ENCODE measurements at places on chromosomes 5 and 9.
A peak's percentile ranks its signal among the peaks of the same experiment; 100 is the strongest.

- no peak for DNase-seq
Observed at GRCh38 chr5:10789726-10790125, 28.7 kb upstream of the DAP start.

DNA sequence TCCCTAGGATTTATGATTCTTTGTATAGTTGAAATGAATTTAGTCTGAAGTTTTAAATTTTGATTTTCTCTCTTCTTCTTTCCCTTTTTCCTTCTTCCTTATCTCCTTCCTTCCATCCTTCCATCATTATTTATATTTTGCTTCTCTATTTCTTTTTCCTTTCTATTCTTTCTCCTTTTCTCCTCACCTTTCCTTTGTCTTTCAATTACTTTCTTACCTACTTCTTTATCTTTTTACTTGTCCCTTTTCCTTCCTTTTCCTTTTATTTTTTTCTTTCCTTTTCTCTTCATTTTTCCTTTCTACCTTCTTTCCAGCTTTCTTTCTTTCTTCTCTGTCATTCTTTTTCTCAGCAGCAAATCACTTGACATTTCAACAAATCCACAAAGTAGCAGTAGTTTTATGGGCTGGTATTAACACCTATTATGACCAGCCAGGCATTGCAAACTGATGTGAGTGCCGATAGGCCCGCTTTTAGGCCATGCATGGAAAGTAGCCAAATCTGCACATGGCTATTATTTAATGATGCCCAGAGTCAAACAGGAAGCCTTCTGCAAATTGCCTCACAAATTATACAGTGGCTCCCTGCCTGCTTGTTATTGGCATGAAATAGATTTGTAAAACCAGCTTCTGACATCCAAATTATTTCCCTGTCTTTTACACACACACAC, 37.1 kb upstream of the NR3C1 start:
- no peak for DNase-seq

DNA sequence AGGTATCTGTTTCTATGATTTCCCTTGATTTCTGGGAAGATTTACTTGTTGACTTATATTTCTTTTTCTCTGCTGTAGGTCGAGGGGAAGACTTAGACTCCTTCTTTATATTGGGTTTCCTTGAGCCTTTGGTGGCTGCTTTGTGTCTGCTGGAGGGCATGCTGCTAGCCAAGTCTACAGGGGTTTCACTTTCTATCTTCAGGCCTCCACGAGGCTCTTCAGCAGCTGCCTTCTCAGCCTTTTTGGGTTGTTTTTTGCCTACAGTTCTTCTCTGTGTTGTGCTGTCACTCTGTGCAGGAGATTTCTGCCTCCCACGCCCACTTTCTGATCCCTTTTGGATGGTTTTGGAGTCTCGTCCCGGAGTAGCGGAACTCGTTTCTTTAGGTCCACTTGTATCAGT, 23.2 kb downstream of the LEAP2 start:
- no peak for DNase-seq

DNA sequence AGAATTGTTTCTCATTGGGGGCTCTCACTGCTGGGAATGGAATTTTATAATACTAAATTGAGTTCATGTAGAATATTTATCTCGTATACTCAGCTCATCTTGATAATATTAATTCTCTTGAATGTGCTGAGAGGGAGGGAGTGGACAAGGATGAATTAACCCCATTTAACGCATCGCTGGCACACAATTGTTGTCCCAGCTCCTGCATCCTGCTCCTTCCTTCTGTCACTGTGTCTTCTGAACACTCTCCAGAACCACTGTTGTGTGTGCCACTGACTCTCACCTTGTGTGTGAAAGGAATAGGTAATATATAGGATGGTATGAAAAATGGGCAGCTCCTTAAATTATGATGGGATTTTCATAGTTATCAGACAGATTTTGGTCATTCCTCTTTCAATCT, 267.3 kb downstream of the MTRR start:
- no peak for DNase-seq

DNA sequence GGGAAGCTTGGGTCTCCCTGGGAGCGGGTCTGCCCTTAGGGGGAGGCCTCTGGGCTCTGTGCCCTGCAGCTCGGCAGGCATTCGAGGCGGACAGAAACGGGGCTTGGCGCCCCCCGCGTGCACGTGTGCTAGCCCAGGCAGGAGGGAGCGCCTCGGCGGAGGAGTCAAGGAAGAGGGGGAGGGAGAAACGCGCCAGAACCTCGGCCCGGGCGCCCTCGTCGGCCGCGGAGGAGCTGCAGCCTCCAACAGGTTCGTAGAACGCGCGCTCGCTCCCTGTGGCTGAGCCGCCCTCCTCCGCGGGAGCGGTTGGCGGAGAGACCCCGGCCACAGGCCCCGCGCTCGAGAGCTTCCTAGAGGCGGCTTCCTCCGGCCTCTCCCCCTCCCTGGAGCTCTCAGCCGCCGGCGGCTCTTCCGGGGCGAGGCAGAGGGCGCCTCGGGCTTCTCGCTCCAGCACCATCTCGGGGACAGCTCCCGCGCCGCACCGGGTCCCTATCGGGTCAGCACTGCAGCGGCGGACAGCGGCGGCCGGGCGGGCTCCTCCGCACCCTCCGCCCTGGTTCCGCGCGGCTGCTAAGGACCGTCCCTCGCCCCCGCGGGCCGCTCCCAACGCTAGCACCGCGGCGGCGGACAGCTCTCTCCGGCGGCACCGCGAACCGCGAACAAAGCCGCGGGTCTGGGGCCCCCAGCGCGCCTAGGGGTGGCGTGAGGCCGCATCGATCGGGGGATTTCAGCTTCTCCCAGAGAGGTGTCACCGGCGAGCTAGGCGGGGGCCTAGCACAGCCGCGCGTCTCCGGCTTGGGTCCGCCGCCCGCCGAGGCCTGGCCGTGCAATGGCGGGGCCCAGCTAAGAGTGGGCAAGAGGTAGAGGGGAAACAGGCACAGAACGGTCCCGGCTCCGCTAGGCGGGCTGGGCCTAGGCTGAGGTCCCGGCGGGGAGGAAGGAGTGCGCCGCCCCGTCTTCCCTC, 74.6 kb upstream of the CPLX2 start:
- DNase-seq: peak; percentile 82

- no peak for DNase-seq
Observed at GRCh38 chr5:143921525-143922311, 109.8 kb downstream of the HMHB1 start.

- DNase-seq: peak; percentile 69
Observed at GRCh38 chr5:89457411-89458331, 574.7 kb upstream of the MEF2C start.

GRCh38 chr9:72949918-72950325, 2.9 kb downstream of the ALDH1A1 start:
- no peak for DNase-seq

- no peak for DNase-seq
Observed at GRCh38 chr5:154626876-154627557, 128.2 kb upstream of the LARP1 start.

- no peak for DNase-seq
Observed at GRCh38 chr5:53169933-53170332, 60.4 kb upstream of the MOCS2 start.

DNA sequence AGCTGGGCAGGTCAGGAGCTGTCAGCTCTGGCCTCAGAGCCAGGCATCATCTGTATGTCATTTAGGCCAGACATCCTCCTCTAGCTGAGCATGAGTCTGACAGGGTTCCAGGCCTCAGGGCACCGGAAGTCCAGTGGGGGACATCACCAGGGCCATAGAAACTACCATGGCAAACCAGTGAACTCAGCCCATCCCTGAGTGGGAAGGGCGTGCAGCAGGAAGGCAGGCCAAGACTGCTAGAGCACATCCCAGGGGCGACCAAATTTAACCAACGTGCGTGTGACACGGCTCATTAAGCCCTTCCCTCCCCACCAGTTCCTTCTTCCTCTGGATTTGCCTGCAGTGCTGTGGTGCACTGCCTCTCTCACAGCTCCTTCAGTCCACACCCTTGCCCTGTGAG, 75.9 kb downstream of the COL27A1 start:
- DNase-seq: no peak

DNA sequence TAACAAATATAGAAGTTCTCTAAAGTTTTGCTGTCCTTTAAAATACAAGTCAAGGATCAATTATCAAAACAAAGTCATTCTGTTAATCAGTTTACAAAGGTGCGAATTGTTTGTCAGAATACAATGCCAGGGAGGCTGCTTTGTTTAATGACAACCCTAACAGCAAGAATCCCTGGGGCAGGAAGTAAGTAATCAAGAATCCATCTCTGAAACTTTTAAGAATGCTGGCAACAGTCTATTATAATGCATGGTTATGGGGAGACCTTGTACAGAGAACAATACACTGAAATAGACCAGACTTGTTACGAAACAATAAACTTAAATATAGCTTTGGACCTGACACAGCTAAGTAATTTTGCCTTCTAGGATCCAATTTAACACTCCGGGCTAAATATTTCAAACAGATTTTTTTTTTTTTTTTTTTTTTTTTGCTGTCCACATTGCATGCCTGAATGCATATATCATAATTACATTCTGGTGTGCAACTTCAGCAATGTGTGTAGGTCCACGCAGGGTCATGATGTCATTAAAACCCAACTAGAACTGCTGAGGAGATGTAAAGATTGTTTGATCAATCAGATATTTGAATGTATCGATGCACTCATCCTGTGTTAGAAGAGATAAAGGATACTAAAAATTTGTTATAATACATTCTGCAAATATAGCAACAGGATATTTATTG, 421.3 kb downstream of the CETN3 start:
- DNase-seq: no peak

GRCh38 chr9:98886691-98887229, 56.9 kb upstream of the COL15A1 start:
- no peak for DNase-seq

DNA sequence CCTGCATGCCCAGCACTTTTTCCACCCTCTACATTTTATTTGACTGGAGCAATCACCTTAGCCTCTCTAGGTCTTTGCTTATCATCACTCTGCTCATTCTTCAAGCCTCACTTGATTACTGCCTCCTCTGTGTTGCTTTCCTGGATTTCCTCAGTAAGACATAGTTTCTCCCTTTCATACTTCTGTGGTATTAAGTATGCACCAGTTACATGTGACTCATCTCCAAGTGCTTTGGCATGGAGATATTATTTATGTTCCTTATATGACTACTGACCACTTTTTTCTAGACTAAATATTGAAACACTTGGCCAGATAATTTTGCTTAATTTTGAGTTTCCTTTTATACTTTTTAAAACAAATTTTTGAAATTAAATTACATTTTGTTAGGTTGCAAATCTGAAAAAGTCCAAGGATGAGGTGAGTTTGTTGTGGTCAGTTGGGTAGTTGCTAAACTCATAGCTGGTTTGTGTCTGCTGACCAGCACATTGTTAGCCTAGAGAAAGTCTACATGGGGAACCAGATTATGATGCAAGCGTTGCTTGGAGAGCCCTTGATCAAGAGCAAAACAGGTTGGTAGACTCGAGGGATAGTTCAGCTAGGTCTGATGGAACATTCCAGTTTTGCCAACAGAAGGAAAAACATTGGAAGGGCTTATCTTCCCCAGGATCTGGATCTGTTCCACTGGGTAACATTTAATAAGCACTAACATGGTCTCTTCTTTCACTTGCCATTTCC, 140.2 kb downstream of the TMC1 start:
- DNase-seq: no peak

DNA sequence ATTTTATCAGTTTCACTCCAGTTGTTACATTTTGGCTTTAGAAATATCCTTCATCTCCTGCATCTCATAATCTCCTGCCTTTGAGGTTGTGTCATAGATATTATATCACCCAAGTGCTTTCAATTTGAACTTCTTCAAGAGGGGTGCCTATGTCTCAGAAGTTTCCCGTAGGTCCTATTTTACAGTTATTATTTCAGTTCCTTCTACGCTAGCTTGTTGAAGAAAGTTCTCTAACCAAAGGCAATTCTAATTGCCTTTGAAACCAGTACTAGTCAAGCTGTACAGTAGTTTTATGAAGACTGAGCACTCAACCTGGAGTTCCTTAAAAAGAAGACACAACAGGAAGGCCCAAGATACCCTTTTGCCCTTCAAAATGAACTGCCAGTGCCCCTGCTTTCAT, 116.4 kb downstream of the ZCCHC7 start:
- no peak for DNase-seq

DNA sequence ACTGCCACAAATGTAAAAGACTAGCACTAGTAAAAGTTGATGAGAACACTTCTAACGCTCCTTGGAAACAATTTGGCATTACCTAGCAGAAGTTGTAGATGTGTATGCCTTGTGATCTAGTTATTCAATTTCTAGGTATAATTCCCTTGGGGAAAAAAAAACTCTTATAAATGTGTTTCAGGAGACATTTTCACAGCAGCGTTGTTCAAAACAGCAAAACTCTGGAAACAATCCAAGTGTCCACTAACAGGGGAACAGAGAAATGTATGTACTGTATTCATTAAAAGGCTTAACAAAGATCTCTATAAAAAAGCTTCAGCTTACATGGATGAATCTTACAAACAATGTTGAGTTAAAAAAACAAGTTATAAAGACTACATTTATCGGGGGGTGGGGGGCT, 30.4 kb downstream of the NR3C1 start:
- no peak for DNase-seq

DNA sequence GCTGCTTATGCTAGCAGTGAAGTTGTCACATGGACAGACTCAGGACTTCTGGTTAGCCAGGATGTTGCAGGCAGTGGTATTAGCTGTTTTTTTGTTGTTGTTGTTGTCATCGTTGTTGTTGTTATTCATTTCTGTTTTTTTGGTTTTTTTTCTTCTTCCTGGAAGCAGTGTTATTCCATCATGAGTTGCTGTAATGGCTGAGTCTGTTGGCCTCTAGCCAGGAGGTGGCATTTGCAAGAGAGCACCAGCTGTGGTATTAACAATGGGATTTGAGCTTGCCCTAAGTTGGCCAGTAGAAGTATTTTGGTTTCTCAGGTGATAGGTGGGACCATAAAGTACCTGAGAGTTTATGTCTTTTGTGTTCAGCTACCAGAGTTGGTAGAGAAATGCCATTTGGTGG, 561.1 kb downstream of the KCTD16 start:
- no peak for DNase-seq

DNA sequence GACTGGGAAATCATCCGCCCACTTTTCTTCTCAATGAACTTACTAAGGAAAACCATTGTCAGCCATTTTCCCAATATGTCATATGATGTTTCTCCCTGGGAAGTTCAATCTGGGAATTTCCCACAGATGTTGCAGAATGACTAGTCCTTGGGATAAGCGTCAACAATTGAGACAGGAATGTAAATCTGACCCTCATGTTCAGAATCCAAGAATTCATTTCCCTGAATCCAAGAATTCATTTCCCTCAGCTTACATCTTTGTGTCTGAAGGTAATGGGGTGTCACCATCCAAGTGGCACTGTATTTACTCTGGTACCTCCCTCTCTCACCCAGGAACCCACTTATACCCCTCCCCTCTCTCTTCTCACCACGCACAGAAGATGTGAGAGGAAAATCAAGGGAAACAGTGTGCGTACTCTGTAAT, 7.4 kb downstream of the KLF9 start:
- no peak for DNase-seq

All from heart left ventricle (tissue), 16 donors.